ENCODE measurements at places on chromosomes 6 and 20.

GRCh38 chr6:75262716-75263400 is 19.3 kb upstream of the COX7A2 start:
- DNase-seq: no peak

DNA sequence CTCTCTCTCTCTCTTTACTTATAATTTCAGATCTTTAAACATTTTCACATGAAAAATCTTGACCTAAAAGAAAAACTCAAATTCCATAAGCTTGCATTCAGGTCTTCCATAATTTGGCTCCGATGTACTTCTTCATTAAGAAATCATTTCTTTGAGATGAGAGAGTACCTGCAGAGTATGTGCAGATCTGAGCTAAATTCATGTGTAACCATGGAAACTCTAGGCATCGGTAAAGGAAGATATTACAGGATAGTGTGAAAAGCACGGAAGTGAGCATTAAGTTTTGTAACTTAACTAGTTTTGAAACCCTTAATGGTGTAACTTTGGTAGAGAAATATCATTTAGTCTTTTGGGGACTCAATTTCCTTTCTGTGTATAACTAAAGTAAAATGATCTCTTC is 295.9 kb upstream of the SOX4 start:
- DNase-seq: no peak

DNA sequence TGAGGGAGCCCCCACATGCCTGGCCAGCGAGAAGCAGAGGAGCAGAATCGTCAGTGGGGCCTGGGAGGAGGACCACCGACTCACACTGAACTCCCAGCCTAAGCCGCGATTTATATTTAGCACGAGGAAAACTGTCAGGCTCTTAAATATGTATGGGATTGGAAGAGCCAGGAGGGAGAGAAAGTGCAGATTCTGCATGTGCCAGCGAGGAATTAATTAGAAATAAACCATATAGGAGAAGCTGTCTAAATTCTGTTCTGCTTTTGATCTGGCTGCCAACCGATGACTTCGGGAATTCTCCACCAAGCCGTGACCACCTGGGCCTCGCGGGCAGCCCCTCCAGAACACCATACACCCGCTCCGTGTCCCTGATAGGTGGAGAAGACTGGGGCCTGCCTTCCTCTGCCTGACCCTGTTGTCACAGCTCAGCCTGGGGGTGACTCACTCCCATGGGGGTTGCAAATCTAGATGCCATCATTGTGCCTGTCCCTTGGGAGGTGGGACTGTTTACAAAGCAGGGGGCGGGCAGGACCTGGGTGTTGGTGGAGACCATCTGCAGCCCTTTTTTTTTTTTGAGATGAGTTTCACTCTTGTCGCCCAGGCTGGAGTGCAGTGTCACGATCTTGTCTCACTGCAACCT is 91.1 kb upstream of the PMEPA1 start:
- DNase-seq: no peak

GRCh38 chr6:97775012-97775411 is 492.0 kb upstream of the MMS22L start:
- DNase-seq: no peak

- no peak for DNase-seq
Observed at GRCh38 chr6:72984981-72985665, 240.2 kb downstream of the KHDC1L start.

- DNase-seq: peak; percentile 13
Observed at GRCh38 chr6:128655978-128656498, 135.6 kb upstream of the PTPRK start.

DNA sequence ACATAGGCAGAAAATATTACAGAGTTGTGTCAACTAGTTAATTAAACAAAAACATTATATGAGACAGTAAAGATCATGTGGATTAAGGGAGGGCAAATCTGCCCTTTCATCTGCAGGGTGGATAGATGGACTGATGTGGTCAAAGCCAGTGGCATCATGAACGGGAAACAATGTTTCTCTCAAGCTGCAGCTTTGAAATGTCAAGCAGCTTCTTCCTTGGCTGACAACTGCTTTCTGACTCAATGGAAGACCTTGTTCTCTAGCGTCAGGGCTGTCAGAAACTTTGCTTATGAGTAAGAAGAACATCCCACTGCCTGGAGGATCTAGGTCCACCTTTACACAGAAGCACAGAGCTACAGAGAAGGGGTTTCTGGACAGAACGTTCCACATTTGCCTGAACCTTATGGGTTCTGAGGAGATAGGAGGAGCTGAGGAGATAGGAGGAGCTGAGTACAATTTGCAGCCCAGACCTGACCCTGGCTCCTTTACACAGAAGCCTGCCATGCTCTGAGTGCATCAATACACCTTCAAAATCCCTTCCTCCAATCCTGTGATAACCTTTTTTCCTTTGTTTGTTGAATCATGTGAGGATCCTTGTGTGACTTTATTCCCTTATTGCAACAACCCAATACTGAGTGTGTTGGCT is 6.1 kb downstream of the CST5 start:
- DNase-seq: no peak

DNA sequence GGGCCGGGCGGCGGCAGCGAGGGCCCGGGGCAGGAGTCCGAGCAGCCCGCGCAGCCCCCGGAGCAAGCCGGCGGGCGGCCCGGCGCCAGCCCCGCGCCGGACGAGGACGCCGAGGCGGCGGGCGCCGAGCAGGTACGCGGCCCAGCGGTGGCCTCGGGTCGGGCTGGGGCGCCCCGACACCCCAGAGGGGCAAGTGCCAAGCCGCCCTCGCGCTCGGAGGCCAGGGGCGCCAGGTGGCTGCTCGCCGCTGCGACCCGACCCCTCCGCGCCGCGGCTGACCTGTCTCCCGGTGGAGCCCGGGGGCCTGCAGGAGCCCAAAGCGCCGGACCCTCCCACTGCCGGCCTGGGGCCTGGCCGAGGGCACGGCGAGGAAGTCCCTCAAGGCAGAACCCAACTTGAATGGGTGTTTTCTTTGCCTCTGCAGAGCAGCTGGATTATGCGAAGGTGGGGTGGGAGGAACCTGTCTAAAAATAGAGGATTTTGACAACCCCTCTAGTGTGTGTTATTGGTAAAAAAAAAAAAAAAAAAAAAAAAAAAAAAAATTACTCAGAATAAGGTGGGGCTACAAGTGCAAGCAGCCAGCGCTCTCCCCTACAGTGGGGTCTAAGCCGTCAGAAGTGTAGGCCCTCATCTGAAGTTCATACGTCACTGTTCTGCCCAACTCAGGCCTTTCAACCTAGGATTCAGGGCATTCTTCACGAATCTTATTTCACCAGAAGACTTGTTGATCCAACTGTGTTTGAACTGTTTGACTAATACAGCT is 609 bp downstream of the OGFRL1 start:
- DNase-seq: peak; percentile 4

DNA sequence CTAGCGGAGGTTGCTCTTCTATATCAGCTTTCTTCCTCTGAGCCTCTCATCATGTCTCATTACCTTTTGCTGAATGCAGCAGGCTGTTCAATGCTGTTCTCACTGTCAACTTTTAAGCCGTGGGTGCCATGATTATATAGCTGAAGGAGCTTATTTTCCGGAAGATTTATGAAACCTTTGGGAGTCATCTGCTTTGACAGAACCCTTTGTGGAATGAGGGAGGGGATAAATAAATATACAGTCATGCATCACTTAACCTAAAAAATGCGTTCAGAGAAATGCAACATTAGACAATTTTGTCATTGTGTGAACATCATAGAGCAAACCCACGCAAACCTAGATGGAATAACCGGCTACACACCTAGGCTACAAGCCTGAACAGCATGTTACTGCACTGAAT is 102.2 kb upstream of the AKAP12 start:
- no peak for DNase-seq

DNA sequence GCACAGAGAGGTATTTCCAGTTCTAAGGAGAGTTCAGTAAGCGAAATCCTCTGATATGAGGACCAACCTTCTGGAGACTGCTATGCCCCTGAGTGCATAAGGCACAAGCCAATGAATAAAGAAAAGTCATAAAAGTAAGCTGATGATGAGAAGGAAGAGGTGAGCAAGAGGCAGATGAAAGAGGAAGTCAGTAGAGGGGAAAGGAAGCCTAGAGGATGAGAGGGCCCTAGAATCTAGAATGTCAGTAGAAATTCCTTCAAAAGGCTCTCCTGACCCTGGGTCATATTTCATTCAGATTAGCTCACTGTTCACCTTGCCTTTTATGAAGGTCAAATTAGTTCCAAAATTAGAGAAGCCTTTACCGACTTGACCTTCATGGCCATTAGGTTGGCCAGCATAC is 209.2 kb downstream of the CD83 start:
- no peak for DNase-seq

DNA sequence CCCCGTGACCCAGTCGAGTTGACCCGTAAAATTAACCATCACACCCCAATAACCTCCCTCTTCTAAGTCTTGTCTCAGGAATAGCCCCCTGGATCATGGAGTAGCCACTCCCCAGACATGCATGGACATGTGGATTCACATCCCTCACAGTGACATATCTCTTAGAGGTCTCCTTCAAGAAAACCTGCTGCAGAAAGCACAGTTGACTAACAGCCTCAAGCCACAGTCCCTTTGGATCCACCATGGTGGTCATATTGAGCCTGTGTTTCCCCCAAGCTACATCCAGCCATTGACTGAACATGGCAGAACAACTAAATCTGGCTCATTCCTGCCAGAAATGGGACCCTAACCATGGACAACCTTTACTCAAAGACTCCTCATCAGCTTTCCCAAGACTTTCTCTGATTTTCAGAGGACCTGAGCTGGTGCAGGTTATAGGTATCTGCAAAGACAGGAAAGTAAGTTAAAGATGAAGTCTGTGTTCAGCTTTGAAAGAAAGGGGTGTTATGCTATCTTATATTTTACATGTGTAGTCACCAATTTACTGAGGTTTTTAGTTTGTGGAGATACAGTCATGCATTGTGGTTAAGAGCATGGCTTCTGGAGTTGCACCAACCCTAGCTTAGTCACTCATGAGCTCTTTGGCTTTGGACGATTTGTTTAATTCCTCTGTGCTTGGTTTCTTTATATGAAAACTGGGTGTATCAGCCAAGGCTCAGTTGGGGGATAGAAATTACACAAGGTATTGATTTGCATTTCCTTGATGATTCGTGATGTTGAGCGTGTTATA is 219.1 kb downstream of the MYLK4 start:
- DNase-seq: no peak

DNA sequence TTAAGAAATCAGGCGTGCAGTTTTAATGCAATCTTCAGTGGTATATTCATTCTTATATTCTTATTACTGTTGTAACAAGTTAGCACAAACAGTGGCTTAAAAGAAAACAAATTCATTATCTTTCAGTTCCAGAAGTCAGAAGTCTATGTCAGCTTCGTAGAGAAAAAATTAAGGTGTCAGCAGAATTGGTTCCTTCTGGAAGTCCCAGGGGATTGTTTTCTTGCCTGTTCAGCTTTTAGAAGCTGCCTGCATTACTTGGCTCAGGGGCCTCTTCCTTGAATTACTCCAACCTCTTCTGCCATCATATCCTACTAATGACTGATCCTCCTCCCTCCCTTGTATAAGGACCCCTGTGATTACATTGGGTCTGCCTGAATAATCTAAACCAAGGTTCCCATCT is 243.9 kb downstream of the ZNF217 start:
- DNase-seq: no peak

DNA sequence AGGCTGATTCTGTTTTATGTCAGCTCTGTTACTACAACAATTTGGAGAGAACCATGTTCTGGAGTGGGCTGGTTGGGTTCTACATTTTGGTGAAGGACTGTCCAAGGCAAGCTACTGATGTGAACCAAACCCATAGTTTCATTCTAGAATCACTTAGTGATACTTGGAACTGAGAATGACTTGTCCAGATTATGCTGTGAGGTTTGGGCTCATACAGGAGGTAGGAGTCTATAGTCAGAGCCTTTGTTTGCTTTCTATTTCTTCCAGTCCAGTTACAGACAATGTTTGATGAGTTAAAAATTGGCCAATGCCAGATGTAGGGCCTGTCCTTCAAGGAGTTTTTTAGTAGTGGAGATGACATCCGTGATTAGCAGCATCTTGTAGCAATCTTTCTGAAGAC is 97.9 kb downstream of the LRRC1 start:
- no peak for DNase-seq

DNA sequence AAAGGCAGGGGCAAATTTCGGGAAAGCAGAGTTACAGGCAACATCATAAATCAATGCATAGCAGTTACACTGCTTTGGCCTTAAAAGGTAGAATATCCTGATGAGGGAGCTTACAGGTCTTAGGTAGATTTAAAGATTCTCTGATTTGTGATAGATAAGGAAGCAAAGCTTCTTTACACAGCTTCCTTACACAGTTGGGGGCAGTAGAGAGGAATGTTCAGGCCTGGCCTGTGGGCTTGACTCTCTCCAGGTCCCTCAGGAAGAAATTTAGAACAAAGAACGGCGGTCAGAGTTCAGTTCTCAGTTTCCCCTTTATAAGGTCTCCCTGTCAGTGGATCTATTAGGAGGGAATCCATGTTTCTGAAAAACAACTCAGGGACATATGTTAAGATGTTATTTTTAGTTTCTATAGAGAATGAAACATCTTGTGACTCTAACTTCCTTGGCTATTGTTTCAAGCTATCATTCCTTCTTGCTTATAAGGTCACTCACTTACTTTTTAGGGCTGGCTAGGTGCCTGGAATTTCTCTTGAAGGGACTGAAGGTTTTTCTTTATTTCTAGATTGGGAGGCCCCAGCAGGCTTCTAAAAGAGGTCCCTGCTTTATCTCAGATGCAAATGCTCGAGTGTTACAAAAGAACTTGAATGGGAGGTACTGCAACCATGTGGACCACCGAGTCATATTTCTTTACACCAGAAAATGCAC is 11.8 kb downstream of the HLA-B start:
- DNase-seq: no peak

All from stimulated activated CD8-positive, alpha-beta memory T cell treated with anti-CD3 and anti-CD28 coated beads, Interleukin-15, amount 100 ng/mL, for 48 hours (primary cell).